ENCODE measurements at places on chromosomes 7 and 10.

DNA sequence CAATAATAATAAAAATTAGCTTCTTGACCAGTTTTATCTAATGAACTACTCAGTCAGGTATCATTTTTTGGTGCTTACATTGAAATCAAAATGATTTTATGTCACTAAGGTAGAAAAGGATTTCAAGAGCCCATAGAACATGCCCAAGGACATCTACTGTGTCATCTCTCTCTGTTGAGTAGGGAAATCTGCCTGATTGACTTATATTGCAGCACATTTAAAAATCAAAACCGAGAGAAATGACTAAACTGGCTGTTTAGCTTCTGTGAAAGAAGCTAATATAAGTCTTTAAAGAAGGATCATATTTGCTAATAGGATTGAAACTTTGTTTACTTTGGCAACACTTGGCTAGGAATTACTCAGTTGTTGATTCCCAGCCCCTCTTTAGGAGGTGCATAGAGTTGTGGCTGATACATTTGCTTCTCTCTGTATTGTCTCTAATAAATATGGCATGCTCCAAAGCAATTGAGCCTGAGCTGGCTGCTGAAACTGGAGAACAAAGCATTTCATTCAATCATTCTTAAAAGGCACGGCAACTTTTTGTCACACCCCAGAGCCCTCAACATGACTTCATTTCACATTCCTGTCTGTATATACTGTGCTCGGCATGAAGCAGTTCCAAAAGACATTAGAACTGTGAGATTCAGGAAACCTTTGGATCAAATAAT lies 1096.9 kb upstream of the POT1 start:
- no peak for DNase-seq

GRCh38 chr10:13503745-13504463 lies 24.9 kb downstream of the BEND7 start:
- DNase-seq, result peak; percentile 74

GRCh38 chr10:132310701-132311337 lies 3.1 kb upstream of the STK32C start:
- no peak for DNase-seq

- DNase-seq, result no peak
Measured at GRCh38 chr7:27204851-27205322, 5.0 kb upstream of the HOXA13 start.

DNA sequence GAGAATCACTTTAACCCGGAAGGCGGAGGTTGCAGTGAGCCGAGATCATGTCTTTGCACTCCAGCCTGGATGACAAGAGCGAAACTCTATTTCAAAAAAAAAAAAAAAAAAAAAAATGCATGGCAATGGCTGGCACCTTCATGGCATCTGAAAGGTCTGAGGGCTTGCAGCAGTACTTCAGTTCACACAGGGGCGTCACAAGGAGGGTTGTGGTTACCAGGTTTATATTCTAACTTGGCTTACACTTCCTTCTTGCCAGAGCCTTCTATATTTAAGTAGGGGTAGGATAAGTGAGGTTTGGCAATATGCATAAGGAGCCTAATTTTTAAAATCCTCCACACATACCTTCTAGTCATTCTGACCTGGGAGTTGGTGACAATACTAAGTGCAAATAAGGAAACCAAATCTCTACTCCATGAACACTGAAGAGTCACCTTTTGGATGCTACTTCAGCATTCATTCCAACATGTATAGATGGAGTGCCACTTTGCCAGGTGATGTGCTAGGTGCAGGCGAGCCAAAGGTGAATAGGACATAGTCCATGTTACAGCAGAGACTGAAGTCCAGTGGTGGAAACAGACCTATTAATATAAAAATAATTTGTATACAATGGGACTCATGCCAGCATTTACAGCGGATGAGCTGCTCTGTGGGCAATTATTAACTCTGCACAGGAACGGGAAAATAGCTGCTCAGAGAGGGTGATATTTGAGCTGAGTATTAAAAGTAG lies 57.8 kb upstream of the PDCD4 start:
- no peak for DNase-seq

DNA sequence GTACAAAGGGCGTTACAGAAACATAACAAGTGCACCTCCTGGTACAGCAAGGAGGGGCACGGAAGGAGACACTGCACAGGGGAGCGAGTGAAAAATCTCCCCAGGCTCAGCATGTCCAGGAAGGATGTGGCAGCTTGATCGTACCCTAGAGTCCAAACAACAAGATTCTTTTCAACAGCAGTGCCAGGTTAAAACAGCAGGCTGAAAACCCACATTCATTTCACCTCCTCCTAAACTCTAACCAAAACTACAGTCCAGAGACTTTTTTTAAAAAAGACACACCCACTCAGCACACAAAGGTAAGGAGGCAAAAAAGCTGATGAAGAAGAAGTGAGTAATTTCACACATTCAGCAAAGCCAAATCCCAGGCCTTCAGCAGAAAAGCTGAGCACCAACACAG lies 138.8 kb downstream of the SFMBT2 start:
- DNase-seq, result no peak

- peak; percentile 25 for DNase-seq
Measured at GRCh38 chr10:49679480-49679893, at the start of gene C10orf53. TSS of gene C10orf53 (plus strand) at chr10:49679651. CDS start at chr10:49679698, 47 bp downstream.

DNA sequence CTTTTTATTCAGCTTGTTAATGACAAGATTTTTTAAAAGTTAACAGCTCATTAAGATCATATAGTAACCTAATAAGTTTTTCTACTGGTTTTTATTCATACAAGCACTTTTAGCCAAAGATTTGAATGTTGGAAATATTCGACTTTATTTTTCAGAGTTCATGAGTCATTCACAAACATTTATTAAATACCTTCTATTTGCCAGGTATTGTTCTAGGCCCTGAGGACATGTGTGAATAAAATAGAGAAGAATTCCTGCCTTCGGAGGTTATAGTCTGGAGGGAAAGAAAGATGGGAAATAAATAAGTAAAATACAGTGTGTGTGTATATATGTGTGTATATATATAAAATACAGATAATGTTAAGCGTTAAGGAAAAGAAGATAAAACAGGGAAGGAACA lies 31.5 kb downstream of the BTAF1 start:
- no peak for DNase-seq

All from fibroblast of upper back skin (primary cell).